ENCODE measurements at places on chromosomes 5 and 9.
A peak's percentile ranks its signal among the peaks of the same experiment; 100 is the strongest.

- DNase-seq = peak; percentile 35
Observed at GRCh38 chr9:105126226-105126625, 118.2 kb upstream of the SLC44A1 start.

- peak; percentile 29 for DNase-seq
Observed at GRCh38 chr9:18071651-18072060, 402.3 kb upstream of the ADAMTSL1 start.

DNA sequence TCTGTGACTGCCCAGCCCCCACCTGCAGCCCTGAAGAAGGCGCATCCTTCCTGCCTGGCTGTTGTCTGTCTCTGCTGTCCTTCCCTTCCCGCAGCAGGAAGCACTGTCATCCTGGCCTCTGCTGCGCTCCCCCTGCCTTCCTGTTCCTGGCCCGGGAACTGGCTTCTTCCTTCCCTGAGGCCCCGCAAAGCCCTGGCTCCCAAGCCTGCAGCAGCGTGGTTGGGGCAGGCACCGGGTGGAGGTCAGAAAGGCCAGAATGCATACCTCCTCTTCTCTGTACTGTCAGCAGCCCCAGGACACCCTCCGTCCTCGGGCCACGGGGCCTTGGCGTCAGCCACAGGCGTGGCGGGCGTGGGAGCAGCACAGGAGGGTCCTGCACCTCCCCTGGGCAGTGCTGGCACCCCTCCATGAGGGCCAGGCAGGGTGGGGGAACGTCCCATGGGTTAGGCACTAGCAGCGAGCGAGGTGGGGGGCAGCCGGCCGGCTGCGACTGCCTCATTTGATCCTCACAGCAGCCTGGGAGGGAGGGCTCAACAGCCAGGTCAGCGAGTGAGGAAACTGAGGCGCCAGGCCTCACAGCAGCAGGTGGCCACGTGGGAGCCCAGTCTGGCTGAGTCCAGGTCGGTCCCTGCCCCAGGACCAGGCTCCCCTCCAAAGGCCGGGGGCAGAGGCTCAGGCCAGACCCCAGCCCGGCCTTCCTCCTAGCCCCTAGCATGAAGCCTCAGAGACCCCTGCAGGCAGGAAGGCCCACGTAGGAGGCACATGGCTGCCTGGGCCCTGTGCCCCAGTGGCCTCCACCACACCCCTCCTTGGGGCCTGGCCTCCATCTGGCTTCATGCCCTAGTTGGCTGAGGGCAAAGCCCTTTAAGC lies 9.4 kb downstream of the FLT4 start:
- no peak for DNase-seq

- no peak for DNase-seq
Observed at GRCh38 chr9:134947265-134947955, 29.7 kb upstream of the FCN1 start.

DNA sequence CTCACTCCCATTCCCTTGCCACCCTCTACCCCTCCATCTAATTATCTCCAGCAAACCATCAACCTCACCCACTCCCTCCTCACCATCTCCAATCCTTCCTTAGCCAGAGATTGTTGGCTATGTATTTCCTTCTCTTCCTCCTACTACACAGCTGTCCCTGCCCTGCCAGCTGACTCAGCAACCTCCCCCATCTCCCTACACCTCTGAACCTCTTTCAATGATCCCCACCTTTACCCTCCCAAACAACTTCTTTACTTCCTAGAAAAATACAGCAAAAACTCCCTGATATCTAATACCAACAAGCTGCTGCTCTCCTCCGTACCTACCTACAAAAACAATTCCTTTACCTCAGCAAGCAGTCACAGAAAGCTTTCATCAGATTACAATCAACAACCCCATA lies 37.3 kb downstream of the SPTLC1 start:
- no peak for DNase-seq

GRCh38 chr5:76403766-76404222 lies 709 bp downstream of the IQGAP2 start:
- peak; percentile 6 for DNase-seq

DNA sequence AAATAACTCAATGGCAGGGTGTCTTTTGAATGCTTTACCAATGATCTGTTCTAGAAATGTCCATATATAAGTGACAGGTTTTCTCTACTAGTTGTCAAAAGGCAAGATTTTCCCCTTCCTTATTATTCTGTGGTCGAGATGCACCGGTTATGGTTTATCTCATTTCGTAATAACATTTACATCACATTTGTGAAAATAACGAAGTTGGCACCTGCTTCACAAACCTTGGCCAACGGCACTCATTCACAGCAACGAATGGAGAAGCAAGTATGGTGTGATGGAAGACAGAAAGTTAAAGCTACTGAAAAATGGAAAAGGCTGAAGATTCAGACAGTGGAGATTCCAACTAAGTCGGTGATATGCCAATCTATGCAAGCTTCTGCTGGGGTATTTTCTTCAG lies 235.8 kb downstream of the KCTD16 start:
- no peak for DNase-seq

GRCh38 chr9:133120501-133121197 lies 391 bp downstream of the RALGDS start:
- DNase-seq = no peak

- peak; percentile 18 for DNase-seq
Observed at GRCh38 chr9:69036309-69036708, 757 bp downstream of the FXN start.
